ENCODE measurements at places on chromosomes 7 and 10.
A peak's percentile ranks its signal among the peaks of the same experiment; 100 is the strongest.

GRCh38 chr10:33818343-33818742 lies 483.9 kb upstream of the NRP1 start:
- DNase-seq = no peak

DNA sequence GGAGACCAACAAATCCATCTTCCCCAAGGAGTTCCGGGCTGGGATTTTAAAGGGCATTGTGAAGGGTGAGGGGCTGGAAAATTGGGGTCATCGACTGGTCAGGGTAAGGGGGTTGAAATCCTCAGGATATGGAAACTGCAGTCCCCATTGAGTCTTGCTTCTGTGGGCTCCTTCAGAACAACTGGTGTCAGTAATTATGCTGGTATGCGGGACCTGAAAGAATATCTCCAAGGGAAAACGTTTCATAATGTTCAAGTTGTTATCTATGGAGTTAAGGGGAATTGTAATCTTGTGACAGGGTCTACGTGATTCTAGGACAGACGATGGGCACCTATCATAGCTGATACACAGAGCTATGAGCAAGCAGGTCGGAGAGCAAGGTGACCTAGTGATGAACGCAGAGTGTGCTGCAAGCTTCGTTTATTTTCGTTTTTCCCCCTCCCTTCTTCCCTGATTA lies 494 bp upstream of the RHBDD2 start:
- no peak for DNase-seq

DNA sequence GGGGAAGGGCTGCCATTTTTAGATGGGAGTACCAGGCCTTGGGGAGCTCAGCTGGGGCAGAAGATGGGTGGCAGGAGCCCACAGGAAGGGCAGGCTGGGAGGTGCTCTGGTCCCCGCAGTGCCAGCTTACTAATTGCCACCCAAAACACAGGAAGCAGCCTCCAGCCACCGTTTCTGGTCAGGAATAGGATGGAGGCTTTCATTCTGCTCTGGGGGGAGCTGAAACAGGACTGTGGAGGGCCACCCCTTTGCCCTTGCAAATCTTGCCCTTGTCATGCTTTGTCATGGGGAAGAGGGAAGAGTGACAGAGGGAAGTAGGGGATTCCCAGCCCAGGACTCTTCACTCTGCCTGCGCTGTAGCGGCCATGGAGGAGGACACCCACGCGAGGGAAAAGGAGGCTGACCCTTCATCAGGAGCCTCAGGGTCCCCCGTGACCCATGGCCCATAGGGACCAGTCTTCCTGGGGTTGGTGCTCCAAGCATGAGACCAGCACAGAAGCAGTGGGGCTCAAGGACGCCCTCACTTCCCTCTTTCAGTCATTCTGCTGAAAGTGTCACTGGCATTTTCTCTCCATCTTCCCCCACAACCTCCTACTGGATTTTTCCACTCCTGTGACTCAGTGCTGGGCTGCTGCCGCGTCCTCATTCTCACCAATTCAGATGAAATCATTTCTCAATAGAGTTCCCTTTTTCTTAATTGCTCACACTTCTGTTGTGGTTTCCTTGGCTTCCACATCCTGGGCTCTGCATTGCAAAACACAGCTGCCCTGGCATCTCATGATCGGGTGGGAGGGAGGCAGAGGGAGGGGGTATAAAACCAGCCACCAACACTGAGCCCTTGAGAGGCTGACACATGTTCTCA lies 61.9 kb downstream of the MKI67 start:
- DNase-seq = peak; percentile 72

DNA sequence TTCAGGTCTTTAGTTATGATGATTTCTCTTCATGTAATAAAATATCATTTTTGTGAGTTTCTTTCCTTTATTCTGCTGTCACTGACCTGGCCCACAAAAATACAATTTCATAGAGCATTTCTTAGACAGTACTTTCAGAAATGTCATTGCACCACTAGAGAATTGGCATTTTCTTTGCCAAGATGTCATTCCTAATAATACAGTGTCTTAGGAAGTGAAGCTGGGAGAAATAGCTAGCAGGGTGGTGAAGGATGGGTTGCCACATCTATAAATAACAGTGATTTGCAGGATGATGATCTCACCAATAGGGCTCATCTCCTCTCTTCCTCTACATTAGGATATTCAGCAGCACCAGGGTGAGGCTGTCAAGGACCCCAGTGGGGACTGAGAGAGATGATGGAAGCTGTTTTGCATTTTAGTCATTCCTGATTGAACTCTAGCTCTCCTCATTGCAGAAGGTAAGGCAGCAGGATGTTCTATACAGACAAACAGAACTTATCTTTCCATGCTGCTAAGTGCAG lies 452.1 kb downstream of the NXPH1 start:
- no peak for DNase-seq

- DNase-seq = no peak
Observed at GRCh38 chr7:17038160-17038782, 156.5 kb upstream of the AGR3 start.

- DNase-seq = no peak
Observed at GRCh38 chr7:4138866-4139265, 543.2 kb upstream of the FOXK1 start.
